ENCODE measurements at places on chromosomes 6 and 20.

DNA sequence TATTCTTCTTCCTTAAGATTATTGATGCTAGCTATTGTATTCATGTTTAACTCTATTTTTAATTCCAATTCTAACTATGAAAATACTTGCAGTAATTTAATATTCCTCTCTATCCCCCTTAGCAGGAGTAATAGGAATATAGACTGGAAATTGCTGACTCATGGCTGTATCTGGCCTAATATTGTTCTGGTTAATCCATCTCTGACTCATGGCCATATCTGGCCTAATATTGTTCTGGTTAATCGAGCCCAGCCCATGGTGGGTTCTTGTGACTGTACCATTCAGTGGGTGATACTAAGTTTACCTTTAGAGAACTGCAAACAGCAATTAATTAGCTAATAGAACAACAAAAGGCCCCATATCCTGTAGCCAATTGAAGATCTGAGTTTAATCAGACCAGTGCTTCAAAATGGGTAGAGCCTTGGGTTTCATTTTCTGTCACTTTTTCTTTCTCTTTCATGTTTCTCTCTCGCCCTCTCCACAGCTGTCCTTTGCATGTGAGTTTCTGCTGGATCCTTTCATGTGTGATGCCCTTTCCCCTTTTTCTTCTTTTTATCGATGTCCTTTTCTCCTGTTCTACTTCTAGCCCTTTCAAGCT lies 50.6 kb downstream of the SLC22A3 start:
- no peak for DNase-seq

DNA sequence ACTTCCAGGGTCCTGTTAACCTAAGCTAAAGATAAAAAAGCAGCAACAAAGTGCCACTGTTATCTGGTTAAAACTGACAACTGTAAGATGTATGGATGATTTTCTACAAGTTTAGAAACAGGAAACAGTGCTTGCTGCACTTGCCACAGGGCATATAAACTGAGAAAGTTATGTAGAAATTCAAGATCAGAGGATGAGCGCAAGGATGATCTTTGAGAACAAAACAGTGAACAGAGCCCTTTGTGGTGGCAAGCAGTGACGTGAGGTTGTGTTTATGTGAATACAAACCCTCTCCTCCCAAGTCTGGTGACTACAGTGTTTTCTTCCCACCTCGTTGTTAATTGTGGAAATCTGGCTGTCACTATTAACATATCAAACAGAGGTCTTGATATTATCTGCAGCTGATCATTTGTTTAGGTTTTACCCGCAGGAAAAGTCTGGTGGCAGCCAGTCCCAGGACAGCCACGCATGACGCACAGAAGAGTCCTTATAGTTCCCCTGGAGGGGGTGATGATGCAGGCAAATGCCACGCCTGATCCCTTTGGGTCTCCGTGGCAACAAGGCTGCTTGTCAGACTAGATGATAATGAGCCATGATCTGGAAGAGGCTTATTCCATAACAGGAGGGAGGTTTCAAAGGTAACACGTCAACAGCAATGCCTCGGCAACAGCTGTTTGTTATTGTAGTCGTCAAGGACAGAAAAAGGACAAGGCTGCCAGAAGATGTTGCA lies 43.1 kb upstream of the TNFAIP3 start:
- peak; percentile 50 for DNase-seq

DNA sequence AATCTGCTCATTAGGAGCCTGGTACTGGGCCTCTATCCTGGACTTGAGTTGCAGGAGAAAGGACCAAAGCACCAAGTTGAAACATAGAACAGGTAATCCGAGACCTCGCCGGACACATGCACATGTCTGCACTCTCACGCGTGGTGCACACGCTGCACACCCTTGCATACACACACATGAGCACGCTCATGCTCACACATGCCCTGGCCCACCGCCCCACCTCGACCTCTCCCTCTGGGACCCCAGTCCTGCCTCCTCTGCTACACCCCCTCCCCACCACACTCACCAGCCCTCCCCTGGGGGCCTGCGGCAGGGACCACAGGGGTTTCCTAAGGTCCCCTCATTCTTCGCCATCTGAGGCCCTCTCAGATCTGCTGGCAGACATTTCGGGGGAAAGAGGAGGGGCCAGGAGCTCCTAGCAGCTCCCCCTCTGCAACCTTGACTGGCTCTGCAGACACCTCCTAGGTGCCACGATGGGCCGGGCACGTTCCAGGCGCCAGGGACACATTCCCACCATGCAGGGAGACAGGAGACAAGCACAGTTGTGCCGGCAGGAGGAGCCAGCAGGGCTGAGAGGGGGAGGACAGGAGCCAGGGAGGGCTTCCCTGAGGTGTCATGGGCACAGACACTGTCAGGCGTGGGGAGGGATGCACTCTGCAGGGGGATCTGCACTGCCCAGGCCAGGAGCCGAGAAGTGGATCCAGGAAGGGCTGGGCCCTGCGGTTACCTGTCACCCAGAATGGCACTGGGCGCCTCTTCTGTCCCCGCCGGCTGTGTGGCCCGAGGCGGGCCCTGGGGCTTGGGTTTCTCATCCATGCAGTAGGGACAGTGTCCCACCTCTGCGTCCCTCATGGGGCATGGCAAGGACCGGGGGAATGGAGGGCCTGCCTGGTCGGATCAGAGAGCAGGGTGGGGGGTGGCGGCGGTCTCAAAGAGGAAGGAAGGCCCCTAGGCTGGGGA lies 25.6 kb upstream of the LSM14B start:
- no peak for DNase-seq

GRCh38 chr6:136736281-136736960 lies 55.9 kb downstream of the MAP3K5 start:
- no peak for DNase-seq

- no peak for DNase-seq
These were observed 213.6 kb upstream of the SUPT3H start for GRCh38 chr6:45591306-45591705.

DNA sequence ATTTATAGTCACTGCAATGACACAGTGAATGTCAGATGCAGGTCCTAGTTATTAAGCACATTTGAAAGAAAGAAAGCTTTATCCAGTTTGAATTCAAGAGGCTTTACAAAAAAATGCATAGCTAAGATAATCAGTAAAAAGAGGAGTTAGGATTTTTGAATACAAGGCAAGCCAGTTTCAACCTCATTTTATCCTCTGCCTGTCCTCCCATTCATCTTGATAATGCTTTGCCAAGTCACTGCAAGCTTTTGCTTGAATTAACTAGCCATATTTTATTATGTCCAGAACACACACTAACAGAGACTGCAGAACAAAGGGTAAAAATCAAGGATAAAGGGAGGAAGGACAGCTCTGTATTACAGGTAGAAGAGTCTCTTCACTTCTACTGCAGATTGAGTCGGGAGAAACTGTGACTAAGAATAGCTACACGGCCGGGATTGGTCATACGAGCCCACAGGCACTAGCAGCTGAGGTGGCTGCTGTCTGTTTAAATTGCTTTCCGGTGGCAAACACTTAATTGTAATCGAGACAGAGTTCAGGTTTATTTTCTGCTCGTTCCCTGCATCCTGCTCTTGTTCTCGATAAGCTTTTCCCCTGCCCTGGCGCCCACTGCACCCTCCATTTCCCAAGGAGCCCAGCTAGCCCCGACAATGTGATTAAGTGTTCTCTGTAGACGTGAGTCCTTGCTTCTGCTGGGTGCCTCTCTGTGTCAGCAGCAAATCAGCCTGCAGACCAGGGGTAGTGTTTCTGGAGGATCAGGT lies 30.5 kb upstream of the AKAP12 start:
- no peak for DNase-seq
